Spinal cord (tissue), 10 donors: ENCODE measurements at places on chromosomes 5 and 9. TPM values are rescaled to one million over a fixed set of nuclear protein-coding genes. Genes with fewer than 3 reads are reported as not detected.

DNA sequence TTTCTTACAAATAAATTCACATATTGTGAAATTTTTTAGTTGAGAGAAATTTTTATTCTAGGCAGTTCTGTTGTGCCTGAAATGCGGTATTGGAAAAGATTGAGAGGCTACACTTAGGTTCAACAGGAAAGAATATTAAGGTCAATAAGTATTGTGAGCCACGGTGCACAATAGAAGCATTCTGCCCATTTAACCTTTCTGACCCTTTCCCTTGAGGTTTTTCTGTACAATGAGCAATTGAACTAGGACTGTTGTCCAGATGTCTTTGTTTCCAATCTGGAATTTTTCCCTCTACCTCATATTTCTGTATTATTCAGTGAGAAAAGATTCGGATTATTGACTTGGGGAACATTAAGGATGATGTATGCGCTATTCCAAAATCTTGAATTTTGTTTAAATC lies 205.2 kb downstream of the NR3C1 start:
- no peak for DNase-seq
- no peaks in the 10 kb centered on the region for H3K36me3 ChIP-seq
- H3K4me3 ChIP-seq, result no peak overlapping the region
- no peaks in the 10 kb centered on the region for H3K4me1 ChIP-seq
- no peak overlapping the region for H3K27ac ChIP-seq

AOPEP gene
- 66.8 TPM for total RNA-seq

SIT1 gene
- not detected for total RNA-seq

AGXT2 gene
- not detected for total RNA-seq

GRCh38 chr9:18074041-18074440 lies 399.9 kb upstream of the ADAMTSL1 start:
- no peak for DNase-seq
- H3K4me1 ChIP-seq, result no peaks in the 10 kb centered on the region
- H3K4me3 ChIP-seq, result no peak overlapping the region

DNA sequence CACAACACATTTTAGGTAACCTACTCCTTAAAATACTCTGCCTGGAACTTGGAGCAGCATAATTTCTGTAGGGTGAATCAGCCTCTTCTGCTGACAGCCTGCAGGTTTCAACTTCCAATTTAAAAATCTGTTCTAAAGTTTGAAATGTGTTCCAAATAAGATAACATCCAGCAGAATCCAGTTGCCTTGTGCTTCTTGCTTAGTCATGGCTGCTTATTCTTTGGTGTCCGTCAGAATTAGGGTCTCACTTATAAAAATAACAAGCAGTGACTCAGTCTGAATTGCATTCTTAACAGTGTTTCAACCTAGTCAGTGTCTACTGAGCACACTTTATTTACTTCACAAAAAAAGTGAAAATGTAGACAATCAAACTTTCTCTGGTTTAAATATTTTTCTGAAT lies 3.7 kb downstream of the CDH6 start:
- no peak for DNase-seq
- peaks cover 5% of the 10 kb centered on the region for H3K4me1 ChIP-seq
- H3K27me3 ChIP-seq, result peaks cover 7% of the 10 kb centered on the region
- H3K36me3 ChIP-seq, result no peaks in the 10 kb centered on the region

- H3K4me3 ChIP-seq, result no peak overlapping the region
- H3K4me1 ChIP-seq, result no peaks in the 10 kb centered on the region
- no peak overlapping the region for H3K27ac ChIP-seq
These were observed 92.5 kb upstream of the TNFSF8 start for GRCh38 chr9:115022760-115023434.

COL23A1 gene
- total RNA-seq, result 2.8 TPM

DNA sequence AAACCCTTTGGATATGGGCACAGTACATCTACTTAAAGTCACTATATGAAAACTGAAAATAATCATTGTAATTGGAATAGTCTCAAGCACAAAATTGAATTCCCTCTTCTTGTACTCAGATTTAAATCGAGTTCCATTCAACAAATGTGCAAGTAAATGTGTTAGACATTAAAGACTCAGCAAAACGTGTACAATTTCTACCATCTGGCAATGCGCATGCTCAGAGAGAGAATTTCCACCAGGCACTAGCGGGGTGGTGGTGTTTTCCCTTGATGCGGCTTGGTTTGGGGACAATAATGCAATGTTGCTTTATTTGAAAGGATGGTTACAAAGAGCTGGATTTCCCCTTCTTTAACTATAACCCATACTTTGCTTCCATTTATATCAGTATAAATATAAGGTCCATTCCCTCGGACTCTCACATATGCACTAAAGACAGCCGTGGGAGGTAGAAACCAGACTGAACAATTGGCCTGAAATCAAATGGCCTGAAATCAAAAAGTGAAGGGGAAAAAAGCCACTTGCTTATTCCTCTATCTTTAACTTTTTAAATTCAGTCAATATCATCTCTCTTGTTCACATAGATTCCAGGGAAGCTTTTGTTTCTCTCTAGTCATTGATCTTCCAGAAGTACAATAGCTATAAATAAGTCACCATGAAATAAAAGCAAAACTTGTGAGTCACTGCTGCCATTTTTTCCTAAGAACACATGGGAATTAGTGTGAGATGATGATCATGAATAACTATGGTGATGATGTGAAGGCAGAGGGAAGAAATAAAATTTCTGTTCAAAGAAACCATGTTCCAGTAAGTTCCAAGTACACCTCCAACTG lies 59.2 kb downstream of the ADAMTS12 start:
- H3K4me1 ChIP-seq, result no peaks in the 10 kb centered on the region
- DNase-seq, result no peak
- H3K36me3 ChIP-seq, result no peaks in the 10 kb centered on the region
- no peak overlapping the region for H3K27ac ChIP-seq
- no peak overlapping the region for H3K4me3 ChIP-seq

DNA sequence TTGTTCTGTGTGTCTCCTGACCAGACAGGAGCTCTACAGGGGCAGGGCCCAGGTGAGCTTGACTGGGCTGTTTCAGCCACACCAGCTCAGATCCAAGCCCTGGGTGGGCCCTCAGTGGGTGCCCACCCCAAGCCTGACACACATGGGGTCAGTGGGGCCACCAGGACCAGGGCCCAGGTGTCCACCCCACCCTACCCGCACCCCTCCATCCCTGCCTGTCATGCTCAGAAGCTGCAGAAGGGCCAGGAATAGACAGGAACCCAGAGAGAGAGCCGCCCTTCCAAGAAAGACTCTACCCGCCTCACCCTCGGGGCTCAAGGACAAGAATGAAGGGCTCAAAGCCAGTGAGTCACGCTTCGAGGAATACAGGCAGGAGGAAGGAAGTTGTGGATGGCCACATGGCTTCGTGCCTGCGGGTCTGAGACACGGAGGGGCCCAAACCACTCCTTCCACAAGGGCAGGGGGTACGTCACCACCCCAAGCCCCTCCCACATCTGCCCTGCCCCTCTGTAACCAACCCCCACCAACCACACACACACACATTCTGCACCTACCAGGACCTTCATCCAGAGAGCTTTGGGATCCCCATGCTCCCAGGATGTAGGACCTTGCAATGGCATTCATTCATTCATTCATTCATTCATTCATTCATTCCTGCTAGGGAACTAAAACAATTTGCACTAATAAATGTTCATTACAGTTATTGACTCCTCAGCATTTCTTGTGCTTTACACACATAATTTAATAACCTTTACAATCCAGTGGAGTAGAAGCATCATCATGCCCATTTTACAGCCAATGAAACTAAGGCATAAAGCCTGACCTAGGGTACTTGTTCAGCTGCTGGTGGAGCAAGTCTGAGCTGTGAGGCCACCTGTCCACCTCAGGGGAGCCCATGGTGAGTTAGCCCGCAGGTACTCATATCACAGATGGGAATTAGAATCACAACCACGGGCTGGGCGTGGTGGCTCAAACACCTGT lies 55.9 kb upstream of the STXBP1 start:
- no peak for DNase-seq
- peak overlapping the region; percentile 84 for H3K27ac ChIP-seq
- no peak overlapping the region for H3K4me3 ChIP-seq
- peaks cover 19% of the 10 kb centered on the region for H3K36me3 ChIP-seq

- H3K4me1 ChIP-seq, result peaks cover 9% of the 10 kb centered on the region
- no peak overlapping the region for H3K4me3 ChIP-seq
- H3K27me3 ChIP-seq, result no peaks in the 10 kb centered on the region
- no peaks in the 10 kb centered on the region for H3K36me3 ChIP-seq
- no peak for DNase-seq
These were observed 136.9 kb upstream of the RFX3 start for GRCh38 chr9:3662671-3663070.

- DNase-seq, result no peak
- H3K36me3 ChIP-seq, result no peaks in the 10 kb centered on the region
- H3K27ac ChIP-seq, result no peak overlapping the region
- H3K4me3 ChIP-seq, result no peak overlapping the region
- H3K27me3 ChIP-seq, result no peaks in the 10 kb centered on the region
- peaks cover 18% of the 10 kb centered on the region for H3K4me1 ChIP-seq
These were observed 158.6 kb upstream of the SHB start for GRCh38 chr9:38227656-38228055.

DNA sequence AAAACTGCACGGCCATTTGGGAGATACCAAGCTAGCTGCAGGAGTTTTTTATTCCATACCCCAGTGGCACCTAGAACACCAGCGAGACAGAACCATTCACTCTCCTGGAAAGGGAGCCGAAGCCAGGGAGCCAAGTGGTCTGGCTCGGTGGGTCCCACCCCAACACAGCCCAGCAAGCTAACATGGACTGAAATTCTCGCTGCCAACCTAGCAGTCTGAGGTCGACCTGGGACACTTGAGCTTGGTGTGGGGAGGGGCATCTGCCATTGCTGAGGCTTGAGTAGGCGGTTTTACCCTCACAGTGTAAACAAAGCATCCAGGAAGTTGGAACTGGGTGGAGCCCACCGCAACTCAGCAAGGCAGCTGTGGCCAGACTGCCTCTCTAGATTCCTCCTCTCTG lies 108.9 kb upstream of the CHD1 start:
- no peak overlapping the region for H3K27ac ChIP-seq
- no peaks in the 10 kb centered on the region for H3K4me1 ChIP-seq
- no peaks in the 10 kb centered on the region for H3K36me3 ChIP-seq
- no peak overlapping the region for H3K4me3 ChIP-seq
